ENCODE measurements at places on chromosomes 6 and 20.

GRCh38 chr6:167968091-167968490 is 29.4 kb upstream of the KIF25 start:
- no peak for DNase-seq

GRCh38 chr6:88810701-88811100 is 152.7 kb downstream of the RNGTT start:
- no peak for DNase-seq

DNA sequence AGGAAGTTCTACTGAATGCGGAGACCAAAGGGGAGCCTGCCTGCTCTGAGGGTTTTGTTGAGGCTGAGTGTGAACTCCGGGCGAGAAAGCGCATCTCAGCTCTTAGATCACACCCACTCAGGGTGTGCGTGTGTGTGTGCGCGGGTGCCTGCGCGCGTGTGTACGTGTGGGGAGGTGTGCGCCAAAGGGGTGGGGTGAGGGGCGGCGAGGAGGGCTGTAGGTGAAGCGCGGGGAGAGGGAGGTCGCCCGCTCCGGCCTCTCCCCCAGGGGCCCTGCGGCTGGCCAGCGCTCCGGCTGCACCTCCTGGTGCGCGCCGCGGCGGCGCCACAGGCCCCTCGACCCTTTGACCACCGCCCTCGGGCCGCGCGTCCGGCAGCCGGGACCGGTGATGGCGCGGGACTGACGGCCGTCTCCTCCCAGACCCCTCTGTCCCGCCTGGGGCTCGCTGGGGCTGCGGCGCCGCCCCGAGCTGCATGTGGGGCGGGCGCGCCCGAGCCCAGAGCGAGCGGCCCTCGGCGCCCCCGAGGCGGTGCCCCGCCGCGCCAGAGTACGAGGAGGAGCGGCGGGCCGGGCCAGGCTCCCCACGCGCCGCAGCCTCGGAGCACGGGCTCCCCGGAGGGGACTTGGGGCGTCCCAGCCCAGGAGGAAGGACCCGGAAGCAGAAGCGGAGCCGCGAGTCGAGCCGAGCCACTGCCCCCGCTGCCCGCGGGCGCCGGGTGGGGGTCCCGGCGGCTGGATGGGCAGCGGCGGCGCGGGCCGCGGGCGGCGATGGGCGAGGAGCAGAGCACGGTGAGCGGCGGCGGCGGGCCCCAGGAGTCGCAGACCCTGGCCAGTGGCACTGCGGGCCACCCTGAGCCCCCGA is at the start of gene RNF217:
TSS of gene RNF217 (plus strand) at position 661 of the 862 bp plus-strand sequence. CDS start at position 769, 108 bp downstream.
- DNase-seq, result peak; percentile 72

- DNase-seq, result no peak
These were observed 79.4 kb downstream of the IRF4 start for GRCh38 chr6:470901-471448.

DNA sequence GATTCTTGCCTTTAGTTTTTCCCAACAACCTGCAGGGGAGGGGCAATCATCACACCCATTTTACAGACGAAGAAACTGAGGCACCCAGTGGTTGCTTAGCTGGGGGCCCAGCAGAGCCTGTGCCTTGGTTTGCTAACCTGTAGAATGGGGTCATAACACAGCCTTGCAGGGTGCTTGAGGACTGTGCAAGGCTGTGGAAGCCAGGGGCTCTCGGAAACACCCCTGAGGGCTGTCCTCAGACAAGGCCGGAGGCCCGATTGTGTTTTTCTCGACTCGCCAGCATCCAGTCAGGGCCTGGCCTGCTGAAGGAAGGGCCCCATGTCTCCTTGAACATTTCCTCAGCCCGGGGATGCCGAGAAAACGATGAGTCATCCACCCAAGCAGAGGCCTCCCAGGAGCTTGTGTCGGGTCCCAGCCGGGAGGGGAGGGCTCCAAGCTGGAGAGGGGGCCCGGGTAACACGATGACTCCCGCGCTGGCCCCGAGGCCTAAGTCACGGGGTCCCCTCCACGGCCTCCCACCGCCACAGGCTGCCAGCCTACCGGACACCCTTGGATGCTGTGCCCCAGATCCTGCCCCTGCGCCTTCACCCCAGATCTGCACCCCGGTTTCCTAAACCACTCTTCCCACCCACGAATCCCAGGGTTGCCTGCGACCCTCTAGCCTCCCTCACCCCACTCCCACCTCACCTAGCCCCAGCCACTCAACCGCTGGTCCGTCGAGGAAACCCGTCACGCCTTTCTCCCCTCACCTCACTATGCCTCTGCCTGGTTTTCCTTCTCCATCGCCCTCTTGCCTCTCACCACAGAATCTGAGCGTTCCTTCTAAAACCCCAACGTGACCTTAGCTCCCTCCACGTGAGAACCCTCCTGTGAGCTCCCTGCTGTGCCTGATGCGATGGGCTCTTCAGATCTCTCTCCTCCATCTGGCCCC is 10.6 kb downstream of the NOL4L start:
- DNase-seq, result no peak

GRCh38 chr20:41006936-41007474 is 21.6 kb upstream of the TOP1 start:
- no peak for DNase-seq

DNA sequence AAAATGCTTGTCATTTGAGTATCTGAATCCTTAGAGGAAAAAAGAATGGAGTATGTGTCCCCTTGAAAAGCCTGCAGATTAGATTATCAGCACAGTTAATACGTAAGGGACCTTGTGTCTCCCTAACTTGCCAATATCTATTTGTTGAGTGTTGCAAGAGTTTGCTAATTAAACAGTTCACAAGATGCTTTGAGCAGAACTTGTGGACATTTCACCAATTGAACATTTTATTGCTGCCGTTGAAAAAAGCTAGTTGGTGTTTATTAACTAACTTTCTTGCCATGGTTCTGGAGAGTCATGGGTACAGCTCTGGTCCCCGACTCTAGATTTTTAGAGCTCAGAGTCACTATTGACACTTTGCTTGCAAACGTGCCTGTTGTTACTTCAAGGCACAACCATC is 30.6 kb upstream of the PRDM1 start:
- DNase-seq, result no peak

GRCh38 chr20:45373353-45374100 is 4.6 kb downstream of the TP53TG5 start:
- peak; percentile 82 for DNase-seq

- no peak for DNase-seq
These were observed 29.9 kb downstream of the SGK1 start for GRCh38 chr6:134287859-134288537.

- DNase-seq, result no peak
These were observed 169.0 kb downstream of the TBC1D7 start for GRCh38 chr6:13159300-13159699.

- no peak for DNase-seq
These were observed 39.2 kb downstream of the PLAGL2 start for GRCh38 chr20:32168184-32168910.

GRCh38 chr20:45153752-45154151 is 20.9 kb upstream of the PI3 start:
- no peak for DNase-seq

- DNase-seq, result no peak
These were observed 132.9 kb downstream of the PRDM13 start for GRCh38 chr6:99739526-99739925.

DNA sequence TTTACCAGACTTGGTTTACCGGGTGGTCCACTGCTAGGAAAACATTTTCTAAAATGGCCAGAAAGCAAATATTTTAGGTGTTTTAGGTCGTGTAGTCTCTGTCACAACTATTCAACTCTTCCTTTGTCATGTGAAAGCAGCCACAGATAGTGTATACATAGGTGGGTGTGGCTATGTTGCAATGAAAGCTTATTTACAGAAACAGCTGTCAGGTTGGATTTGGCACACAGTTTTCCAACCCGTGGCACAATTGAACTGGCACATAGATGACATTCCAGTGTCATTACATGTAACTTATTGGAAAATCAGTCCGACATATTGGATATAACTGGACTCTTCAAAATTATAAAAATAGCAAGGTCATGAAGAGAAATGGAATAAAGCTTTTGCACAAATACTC is 68.9 kb upstream of the KCNQ5 start:
- peak; percentile 70 for DNase-seq

DNA sequence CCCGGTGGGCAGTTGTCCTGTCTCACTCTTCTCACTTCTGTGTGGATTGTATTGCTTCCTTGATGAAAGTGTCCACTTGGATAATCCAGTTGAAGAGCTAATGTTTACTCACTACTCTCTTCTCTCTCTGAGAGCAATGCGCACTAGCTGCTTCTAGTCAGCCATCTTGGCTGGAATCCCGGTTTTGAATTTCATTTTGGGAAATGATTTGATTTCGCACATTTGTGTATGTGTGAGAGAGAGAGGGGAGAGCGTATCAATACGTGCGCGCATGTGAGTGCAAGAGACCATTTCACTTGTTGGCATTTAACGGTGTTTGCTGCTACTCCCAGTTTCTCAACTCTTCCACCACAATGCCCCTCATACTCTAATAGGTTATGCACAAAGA is 67.8 kb downstream of the KLHL32 start:
- DNase-seq, result no peak

GRCh38 chr6:28940858-28941683 is 17.3 kb upstream of the TRIM27 start:
- peak; percentile 86 for DNase-seq

GRCh38 chr6:72219536-72219935 is 333.2 kb downstream of the RIMS1 start:
- DNase-seq, result no peak

- DNase-seq, result peak; percentile 19
These were observed 14.4 kb upstream of the HLA-DQA1 start for GRCh38 chr6:32622545-32623401.

- DNase-seq, result no peak
These were observed 33.1 kb downstream of the HBS1L start for GRCh38 chr6:135021310-135022049.

- DNase-seq, result no peak
These were observed 4.5 kb downstream of the PRDM13 start for GRCh38 chr6:99611148-99611547.

DNA sequence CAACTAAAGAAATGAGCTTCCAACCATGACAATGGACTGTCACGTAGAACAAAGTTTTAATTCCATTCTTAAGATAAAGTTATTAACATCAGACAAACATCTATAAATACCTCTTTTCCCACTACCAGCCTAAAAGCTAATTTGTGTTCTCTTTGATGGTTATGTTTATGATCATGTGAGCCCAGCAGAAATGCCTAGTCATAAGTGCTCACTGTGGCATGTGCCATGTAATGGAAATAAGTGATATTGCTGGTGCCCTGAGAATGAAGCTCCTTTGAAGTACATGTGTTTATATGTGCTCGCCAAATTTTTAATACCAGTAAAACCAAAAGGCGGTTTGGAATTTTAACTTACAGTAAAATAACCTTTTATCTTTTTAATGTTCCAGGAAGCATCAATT is 205.8 kb downstream of the ISM1 start:
- DNase-seq, result no peak

DNA sequence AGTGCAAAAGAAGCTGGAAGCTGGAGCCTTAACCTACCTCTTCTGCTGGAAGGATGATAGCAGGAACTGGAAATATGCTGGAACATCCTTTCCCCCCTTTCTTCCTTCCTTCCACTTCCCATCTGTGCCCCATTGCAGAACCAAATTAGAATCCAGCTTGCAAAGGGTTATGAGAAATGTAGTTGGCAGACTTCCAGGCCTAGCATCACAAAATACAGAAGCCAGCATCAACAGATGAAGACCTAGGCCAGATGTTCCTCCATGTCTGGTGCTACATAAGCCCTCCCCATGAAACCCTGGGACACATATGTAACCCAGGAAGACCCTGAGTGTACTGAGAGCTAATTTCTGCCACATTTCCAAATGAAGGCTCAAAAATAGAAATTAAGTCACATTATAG is 40.0 kb upstream of the TFAP2B start:
- DNase-seq, result no peak

DNA sequence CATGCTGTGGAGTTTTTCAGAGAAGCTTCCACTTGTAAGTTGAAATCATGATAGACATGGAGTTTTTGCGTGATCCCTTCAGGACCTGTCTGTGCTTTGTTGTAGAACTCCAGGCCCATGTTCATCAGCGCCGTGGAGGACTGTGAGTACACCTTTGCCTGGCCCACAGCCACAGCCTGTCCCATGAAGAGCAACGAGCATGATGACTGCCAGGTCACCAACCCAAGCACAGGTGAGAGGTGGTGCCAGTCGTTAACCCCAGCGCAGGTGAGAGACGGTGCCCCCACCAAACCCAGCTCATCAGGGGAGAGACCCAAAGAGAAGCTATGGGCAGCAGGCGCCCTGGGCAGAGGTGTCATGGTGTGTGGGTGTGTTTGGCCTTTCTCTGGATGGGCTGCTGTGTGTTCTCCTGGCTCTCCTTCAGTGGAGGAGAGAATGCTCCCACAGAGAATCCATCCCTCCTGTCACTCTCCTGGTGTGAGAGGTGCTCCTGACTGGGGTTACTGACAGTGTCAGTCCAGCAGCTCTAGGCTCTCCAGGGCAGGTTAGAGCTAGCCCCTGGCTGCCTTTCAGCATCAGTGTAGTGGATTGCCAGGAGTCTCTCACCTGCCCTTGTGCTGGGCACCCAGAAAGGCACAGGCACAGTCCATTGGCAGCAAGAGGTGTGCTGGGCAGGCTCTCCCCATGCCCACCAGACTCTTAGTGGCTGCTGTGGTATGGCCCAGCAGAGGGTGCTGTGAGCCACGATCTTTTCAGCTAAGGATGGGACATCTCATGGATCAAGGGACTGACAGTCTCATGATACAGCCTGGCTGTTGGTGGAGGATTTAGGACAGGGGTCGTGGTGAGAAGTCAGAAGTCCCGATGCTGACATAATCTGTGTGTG is 49.6 kb upstream of the SLC22A1 start:
- no peak for DNase-seq

DNA sequence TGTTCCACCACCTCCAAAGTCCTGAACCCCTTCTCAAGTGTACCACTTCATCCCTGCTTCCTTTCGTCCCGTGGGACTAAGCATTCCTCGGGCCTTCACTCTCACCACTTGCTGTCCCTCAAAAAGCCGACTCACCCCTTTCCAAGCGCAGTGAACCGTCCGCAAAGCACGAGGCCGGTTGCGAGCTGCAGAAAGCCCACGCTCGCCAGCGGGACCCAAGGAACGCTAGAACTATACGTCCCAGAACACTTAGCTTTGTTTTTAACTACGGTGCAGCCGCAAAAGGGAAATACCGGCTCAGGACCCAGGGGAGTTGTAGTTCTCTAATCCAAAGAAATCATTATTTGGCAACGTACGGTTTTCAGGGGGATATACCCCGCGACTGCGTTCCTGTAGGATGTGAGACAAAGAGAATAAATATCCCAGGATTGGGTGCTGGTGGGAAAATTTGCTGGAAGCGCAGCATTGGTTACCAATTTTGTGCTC is 416 bp upstream of the POLR1H start:
- no peak for DNase-seq

GRCh38 chr6:2155206-2155605 is 90.2 kb downstream of the GMDS start:
- no peak for DNase-seq
